ENCODE measurements at places on chromosomes 7 and 10.

DNA sequence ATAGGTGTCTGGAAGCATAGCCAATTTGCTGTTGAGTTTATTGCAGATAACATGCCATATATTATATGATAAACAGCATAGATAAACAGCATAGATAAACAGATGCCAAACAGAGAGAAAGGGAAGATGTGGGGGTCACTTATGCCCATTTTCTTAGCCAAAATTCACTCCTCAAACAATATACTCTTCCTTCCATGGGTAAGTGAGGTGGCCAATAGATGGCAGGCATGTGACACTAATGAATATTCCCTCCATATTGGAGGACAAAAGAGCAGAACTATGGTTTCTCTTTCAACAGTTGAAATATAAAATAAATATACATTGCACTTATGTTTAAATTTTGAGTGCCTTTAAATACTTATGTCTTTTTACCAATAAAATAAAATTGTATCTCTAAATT, 1212.8 kb downstream of the REEP3 start:
- DNase-seq: no peak

DNA sequence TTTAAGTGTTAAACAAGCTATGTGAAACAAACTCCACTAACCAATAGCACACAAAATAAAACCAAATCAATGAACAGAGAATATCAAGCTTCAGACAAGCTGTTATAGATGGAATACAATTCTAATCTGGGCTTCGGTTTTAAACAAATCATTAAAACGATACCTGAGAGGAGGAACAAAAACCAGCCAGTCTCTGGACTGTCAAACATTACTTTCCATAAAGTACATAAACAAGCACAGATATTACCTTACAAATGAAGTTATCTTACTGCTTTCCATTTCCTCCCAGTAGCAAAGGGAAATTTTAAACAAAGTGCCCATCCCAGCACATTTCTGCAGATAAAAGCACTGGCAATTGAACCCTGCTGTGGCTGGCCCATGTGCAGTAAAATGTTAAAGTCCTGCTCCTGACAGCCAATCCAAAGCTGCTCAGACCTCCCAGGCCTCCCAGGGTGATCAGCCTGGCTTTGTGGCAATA, 128.0 kb downstream of the NRCAM start:
- no peak for DNase-seq

- DNase-seq: no peak
Observed at GRCh38 chr10:103829838-103830465, 25.4 kb downstream of the SH3PXD2A start.

GRCh38 chr7:122887198-122887597, 938 bp upstream of the CADPS2 start:
- no peak for DNase-seq

DNA sequence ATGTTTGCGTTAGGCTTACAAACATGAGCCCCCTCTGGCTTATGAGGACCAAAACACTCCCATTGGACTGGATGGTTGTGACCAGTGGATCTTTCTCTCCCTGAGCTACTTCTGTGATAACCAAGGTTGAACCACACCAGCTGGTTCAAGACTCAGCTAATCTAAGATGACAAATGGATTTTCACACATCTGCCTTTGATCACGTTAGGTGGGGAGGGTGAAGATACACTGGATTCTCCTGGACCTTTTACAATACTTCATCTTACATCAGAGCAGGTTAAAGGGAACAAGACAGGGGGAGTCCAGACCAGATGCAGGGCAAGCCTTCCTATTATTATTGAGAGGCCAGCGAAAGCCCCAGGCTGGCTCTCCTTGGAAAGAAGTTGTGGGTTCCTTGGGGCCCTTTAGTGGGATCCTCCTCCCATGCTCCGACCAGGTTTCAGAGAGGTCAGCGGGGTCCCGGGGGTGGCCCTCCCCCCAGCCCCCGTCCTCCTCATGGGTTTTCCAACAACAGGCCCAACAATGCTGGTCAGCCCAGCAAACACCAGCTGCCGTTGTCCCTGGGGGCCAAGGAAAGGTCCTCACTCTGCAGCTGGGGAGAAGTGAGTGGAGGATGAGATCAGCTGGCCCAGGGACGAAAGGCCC, 2.8 kb downstream of the GFRA1 start:
- no peak for DNase-seq

DNA sequence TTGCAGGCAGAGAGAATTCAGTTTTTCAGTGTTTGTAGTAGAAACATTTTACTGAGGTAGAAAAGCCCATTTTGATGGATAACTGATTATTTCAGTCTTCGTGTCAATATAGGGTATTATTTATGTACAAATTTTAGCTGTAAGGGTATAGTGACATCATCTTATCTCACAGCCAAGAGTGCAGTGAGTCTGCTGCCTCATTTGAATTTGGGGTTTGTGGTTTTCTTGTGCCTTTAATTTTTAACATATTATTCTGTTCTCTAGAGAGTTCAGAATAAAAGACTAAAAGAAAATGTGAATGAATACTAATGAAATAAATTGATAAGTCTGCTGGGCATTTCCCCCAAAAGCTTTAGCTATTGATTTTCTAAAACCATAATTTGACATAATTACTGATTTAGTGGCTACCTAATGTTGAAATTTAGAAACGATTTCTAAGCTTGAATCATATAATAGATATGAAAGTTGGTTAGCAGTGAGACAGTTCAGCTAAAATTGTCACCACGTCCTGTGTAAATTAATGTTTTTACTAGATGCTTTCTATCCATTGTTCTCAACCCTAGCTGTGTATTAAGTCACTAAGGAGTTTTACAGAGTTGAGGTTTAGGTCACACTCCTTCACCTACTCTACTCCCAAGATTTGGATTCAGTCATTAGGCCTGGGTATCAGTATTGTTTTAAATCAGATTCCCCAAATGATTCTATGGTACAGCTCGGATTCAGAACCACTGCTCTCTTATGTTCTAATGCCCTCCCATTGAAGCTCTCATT, 37.3 kb downstream of the ACADSB start:
- no peak for DNase-seq

GRCh38 chr7:90570373-90570959, 25.7 kb upstream of the CDK14 start:
- DNase-seq: no peak

DNA sequence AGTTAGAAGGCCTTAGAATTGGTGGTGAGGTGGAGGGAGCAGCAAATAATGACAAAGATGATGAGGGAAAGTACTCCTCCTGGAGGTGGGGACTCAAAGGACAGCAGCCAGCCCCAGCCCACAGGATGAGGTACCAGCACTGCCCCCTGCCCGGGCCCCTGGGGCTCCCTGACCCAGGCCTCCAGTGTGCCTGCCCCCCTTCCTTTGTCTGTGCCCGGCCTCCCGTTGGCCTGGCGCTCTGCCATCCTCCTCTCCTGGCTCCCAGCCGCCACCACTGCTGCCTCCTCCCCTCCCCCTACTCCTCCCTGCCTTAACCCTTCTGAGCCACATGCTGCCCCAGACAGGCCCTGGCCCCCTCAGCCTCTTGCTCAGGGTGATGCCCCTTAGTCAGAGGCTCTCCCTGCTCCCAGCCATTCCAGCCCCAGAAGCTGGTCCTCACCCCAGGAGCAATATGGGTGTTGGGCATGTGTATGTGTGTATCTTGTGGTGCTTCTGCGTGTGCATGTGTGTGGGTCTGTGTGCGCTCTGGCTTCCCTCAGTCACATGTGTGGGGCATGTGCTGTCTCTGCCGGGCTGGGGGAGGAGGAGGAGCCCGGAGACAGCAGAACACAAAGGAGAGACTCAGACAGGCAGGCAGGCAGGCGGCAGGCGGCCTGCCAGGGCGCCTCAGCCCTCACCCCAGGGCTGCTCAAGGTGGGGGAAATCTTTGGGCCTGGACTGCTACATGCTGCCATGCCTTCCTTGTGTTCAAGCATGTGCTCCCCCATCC, 2.6 kb downstream of the LDB1 start:
- DNase-seq: no peak

GRCh38 chr7:118420888-118421287, 196.4 kb downstream of the ANKRD7 start:
- no peak for DNase-seq

GRCh38 chr7:37107047-37107750, 341.5 kb downstream of the ELMO1 start:
- no peak for DNase-seq

GRCh38 chr7:50588937-50589336, 23.7 kb upstream of the DDC start:
- DNase-seq: no peak

DNA sequence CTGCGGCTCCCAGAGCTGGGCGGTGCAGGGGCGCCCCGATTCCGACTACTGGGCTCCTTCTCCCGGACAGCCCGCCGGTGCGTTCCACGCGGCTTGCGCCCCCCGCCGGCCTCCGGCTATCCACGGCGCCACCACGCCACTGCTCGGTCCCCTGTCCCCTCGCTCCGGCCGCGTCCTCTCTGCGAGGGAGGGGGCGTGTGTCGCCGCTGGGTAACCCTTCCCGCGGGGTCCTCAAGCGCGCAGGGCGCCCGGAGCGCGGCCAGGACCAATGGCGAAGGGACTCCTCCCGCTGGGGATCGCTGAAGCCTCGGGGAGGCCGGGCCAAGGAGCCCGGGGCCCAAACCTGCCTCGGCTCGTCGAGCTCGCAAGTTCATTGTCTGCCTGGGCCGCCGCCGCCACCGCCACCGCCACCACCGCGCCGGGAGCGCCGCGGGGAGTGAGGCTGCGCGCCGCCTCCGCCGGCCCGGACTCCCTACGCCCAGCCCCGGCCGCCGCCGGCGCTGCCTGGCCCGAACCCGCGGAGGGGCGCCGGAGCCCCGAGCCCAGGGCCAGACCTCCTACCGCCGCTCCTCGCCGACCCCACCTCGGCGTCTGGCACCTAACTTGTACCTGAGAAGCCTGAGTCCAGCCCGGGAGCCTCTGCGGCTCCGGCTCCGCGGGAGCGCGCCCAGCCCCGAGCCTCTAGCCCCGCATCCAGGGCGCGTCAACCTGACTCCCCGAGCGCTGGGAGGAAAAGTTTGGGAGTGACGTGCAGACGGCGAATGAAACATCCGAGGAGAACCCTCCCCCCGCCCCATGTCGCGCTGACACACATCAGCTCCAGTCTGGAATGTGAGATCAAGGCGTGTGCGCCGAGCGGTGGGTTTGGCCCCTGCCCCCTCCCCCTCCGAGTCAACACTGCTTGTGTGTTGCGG, at the start of gene CHST15:
Gene CHST15, minus strand, starts transcription at position 739 of the 914 bp plus-strand sequence. CDS start 47,386 bp downstream, outside the sequence.
- DNase-seq: no peak

GRCh38 chr7:51593628-51594027, 277.0 kb upstream of the COBL start:
- no peak for DNase-seq

- no peak for DNase-seq
Observed at GRCh38 chr7:38773430-38773829, 135.6 kb downstream of the VPS41 start.

DNA sequence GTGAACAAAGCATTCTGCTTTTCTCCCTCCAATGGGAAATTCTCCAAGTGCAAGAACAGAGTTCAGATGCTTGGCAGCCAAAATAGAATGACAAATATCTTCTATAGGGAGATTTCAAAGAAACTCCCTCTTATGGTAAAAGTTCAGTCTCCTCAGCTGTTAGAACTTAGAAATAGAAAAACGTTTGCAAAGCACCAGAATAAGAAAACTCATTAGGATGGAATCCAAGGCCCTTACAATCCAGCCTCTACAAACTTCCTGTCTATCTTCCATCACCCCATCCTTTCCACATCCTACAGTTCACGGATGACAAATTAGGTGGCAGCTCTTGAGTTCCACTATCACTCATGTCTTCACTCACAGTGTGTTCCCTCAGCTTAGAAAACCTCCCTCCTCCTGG, 25.7 kb downstream of the FAM13C start:
- no peak for DNase-seq

DNA sequence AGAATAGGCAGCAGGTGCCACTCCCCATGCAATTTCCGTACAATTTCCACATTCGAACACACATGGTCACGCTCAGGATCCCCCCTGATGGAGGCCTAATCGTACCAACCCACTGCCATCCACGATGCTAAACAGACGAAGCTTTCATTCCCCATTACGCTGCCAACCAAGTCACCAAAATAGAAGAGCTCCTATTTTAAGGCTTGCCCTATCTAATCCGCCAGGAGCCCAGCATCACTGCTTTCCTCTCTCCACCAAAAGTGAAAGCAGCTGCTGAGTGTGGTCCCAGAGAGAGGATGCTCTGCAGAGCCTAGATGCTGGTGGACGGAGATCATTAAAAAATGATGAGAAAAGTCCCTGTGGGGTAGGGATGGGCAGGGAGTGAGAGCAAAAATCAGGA, 43.3 kb downstream of the HSPA12A start:
- DNase-seq: no peak

- no peak for DNase-seq
Observed at GRCh38 chr10:12513003-12513365, 163.6 kb downstream of the CAMK1D start.

- no peak for DNase-seq
Observed at GRCh38 chr7:114141415-114141814, 222.6 kb upstream of the PPP1R3A start.

- DNase-seq: peak; percentile 32
Observed at GRCh38 chr10:77710759-77711682, 73.4 kb upstream of the KCNMA1 start.

DNA sequence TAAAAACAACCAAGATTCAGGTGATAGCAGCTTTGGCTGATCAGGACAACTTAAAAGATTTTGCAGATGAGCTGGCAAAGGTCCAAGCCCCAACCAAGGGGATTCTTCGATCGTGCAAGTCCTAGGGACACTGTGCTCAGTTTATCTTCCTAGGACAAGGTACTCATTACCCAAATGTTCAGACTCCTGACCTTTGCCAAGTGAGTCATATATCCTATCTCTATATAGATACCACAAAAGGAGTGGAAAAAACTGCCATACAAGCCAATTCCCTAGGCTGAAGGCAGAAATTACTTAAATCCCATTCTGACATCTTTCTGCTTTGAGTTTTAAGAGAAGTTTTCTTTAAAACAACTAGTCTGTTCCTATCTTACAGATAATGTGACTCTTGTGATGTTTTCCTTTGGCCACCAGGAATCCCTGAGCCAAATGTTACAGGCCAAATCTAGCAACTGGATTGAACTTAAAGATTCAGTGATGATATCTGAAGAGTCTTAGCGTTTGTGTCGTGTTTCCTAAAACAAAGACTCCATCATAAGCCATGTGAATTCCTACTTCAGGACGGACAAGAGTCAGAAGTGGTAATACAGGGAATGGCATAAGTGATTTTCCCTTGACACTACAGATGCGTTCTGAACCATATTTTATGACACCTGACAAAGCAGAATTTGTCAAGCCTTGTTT, 142.6 kb upstream of the ASAH2 start:
- no peak for DNase-seq

DNA sequence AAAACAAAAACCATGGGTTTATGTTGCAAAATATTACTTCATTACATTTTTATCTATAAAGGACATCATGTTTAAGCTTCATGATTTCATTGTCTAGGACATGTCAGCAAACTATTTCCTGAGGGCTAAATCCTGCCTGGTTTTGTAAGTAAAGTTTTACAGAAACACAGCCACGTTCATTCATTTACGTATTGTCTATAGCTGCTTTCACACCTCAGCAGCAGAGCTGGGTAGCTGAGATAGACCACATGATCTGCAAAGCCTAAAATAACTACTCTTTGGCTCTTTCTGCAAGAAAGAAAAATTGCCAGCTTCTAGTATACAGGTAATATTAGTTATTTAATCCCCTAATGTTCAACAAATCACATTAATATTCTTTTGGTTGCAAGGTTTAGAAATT, 12.7 kb upstream of the PIP4K2A start:
- DNase-seq: no peak

GRCh38 chr10:7206412-7207100, 204.3 kb downstream of the SFMBT2 start:
- DNase-seq: no peak

GRCh38 chr10:17730667-17731066, 21.3 kb upstream of the TMEM236 start:
- no peak for DNase-seq
